H54 (cell line): ENCODE measurements at places on chromosomes 7 and 10.

GRCh38 chr10:126716366-126716765 lies 45.9 kb upstream of the C10orf90 start:
- DNase-seq = no peak

DNA sequence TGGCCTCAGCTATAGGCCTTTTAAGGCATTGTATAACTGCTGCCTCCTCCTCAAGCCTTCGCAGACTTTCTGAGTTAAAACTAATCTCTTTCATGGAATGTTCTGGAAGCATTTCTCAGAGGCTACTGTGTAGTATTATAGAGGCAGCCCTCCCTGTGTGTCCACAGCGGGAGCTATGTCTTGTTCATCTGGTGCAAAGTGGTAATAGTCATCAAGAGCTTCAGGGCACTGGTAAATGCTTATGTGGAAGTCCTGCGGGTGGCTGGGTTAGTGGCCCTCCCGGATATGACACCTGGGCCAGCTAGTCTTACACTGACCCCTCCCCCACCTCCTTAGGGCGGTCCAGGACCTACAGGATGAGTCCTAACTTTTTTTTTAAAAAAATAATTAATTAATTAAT lies 2.2 kb upstream of the ABHD11 start:
- DNase-seq = no peak

DNA sequence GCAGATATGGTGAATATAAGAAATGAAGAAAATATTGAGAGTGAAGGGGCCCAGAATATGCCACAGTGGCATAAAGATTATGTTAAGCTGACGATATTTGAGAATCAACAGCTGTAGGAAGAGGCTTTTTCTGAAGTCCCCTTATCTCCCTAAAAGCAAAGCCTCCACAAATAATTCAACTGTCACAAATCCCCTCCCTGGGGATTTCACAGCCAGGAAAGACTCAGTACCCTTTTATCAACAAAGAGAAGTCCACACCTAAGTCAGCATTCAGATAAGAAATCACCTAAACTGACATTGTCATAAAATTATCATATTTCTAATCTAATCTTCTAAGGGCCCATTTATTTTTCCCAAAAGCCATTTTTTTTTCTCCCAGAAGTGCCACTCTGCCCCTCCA lies 284.9 kb upstream of the VWC2 start:
- DNase-seq = no peak

DNA sequence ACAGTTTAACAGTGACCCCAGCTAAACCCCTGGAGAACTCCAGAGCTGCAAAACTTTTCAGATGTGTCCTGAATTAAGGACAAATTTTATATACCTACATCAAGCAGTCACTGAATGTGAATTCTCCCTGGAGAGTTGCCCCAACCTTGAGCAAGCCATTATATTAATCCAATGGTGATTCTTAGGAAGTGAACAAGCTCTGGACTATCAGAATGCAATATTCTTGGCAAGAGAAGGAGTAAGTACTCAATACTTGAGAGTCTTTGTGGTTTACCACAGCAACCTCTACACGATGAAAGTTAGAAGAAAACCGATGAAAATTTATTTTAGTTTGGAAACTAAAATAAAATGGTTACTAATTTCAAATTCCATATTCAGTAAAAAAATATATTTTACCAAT lies 19.3 kb upstream of the ZNF365 start:
- no peak for DNase-seq

DNA sequence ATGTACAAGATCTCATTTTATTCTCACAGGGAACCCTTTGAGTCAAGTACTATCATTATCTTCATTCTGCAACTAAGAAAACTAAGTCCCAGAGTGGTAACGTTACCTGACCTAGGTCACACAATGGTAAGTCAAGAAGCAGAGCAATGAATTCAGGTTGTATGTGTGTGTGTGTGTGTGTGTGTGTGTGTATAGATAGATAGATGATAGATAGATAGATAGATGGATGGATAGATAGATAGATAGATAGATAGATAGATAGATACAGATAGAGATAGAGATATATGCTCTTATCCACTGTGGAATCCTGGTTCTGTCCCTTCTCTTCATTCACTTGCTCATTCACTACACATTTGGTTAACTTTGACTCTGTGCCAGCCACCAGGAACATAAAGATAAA lies 29.8 kb downstream of the ASAH2 start:
- DNase-seq = no peak

DNA sequence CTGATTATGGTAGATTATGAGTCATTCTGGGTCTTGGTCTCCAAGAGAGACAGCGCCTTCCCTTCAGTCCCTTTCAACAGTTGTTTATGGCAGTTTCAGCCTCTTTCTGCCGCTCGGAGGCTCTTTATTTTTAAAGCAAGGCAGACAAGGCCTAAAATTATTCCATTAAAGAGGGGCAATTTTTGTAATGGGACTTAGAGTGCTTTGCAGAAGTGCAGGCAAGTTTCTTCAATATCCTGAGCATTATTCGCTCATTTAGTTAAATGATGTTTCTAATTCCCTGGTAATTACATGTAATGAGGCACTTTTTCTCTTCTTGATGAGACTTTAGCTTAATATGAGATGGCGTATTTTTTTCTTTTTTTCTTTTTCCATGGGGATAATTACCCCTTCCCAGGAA lies 33.6 kb downstream of the BUB3 start:
- no peak for DNase-seq

DNA sequence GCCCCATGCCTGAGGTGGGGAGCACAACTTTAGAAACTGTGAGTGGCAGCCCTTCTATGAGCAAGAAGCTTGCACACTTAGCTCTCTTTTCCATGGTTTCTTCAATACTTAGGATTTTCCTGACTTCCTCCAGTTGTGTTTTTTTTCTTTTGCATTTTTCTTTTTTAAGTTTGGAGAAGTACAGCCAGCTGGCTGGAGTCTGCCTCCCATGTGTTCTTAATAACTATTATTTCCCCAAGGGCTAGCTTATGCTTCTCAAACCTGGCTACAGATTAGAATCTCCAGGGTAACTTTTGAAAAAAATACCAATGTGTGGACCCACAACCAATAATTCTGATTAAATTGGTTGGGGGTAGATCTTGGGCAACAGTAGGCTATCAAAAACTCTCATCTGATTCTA lies 37.4 kb upstream of the MEOX2 start:
- DNase-seq = no peak

GRCh38 chr10:110192552-110192951 lies 14.9 kb upstream of the MXI1 start:
- no peak for DNase-seq

- no peak for DNase-seq
Observed at GRCh38 chr10:125155101-125155500, 5.3 kb downstream of the CTBP2 start.

GRCh38 chr10:93150990-93151547 lies 77.4 kb downstream of the CYP26A1 start:
- no peak for DNase-seq

GRCh38 chr7:135683609-135684008 lies 21.3 kb downstream of the STMP1 start:
- no peak for DNase-seq

- DNase-seq = no peak
Observed at GRCh38 chr7:155533120-155533826, 13.1 kb downstream of the CNPY1 start.

DNA sequence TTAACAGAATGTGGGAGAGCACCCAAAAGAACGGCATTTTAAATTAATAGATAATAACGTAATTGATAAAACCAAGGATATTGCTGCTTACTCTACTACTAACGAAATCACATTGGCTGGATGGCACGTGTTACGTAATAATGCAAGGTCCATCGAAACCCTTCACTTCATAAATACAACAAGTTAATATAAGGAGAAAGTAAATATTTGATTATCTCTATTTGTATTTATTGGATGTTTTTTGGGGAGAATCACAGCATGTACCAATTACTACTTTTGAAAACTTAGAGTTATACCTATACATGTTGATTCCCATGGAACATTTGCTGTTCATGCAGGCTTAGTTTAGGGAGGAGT lies 1.6 kb downstream of the PRKG1 start:
- no peak for DNase-seq

GRCh38 chr10:119339109-119339508 lies 131.7 kb downstream of the GRK5 start:
- no peak for DNase-seq

DNA sequence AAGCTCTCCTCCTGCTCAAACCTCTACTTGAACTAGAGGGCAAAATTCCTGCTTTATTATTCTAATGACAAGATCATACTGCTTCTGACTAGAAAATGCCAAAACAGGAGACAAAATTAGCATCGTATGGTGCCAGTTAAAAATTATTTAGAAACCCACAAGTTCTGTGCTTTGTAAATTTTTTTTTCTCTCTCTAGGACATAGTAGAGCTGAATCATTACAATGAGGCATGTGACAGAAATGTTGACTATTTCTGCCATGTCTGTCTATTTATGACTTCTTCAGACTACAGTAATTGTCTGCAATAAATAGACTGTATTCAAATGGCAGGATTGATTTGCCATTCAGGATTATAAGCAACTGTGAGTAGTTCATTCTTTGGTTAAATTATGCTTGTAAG lies 335.8 kb downstream of the PRPF18 start:
- no peak for DNase-seq

DNA sequence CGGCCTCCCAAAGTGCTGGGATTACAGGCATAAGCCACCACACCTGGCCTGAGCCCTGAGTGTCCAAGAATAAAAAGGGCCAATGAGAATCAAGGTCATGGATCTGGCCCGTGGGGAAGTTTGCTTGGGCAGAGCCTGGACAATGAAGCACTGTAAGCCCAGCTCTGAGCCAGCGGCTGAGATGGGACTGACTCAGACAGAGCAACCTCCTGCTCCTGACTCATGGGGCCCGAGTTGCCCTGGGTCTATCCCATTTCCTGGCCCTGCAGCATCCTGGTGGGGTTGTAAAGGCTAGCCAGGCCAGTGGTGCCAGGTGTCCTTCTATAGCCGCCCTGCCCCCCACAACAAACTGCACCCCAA lies 5.2 kb upstream of the MYH16 start:
- DNase-seq = peak; percentile 98

DNA sequence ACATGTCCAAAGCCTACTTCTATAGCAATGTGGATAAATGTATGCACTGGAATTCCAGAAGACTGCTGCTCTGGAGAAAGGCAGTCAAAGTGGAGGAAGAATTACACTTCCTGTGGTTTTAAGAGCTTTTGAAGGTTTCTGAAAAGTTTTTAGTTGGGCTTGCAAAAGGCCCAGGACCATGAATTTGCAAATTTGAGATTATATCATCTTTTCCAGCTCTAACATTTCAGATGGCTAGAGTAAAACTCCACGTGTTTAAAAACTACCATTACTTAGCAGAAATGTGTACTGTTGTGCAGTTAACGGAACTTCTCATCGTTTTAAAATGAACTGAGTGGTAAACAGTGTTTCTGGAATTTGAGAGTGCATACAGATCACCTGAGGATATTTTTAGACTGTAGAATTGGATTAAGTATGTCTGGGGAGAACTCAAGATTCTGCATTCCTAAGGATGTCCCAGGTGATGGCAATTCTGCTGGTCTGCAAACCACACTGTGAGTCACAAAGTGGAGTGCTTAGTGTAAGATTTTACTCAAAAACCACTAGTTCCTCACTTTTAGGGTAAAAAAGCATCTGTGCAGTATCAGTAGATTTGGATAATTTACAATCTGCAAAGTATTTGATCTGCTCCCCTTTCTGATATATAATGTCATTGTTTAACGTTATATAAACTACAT lies 32.9 kb upstream of the CCDC71L start:
- DNase-seq = no peak

DNA sequence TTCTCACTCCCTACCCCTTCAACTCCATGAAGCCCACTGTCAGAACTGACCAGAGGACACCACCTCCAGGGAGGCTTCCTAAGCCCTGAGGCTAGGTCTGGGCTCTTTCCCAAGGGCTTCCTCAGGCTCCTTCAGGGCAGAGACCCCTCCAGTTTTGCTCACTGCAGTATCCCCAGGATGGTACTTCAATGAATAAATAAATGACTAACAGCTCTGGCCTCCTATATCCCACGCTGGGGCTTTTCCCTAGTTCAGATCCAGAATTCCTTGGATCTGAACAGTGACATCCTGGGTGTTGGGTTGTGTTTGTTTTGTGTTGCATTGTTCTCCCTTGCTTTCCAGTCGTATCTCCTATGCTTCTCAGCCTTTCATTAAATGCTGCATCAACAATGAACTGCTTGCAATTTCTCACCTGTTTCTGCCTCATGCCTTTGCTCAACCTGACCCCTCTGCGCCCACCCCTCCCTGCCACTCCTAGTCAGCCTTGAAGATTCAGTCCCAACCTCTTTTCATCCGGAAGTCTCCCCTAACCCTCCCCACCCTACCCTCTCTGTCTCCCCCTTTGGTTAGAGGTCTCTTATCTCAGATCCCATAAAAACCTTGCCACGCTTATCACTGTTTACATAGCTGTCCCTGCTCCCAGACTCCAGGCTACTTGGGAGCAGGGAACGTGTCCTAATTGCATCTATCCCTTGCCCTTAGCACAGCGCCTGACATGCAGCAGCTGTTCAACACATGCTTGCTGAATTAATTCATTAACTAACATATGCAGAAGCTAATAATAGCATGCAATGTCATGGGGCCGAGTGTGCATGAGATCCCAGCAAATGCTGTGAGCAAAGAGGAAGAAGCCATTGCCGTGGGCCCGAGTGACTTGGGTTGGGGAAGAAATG lies 41.7 kb downstream of the PPP1R3C start:
- peak; percentile 34 for DNase-seq

- DNase-seq = no peak
Observed at GRCh38 chr7:158728911-158729645, 24.5 kb upstream of the NCAPG2 start.

GRCh38 chr7:94655848-94656657 lies at the start of gene SGCE:
TSS of gene SGCE (minus strand) at chr7:94656133. CDS start at chr7:94656098, 35 bp downstream.
- DNase-seq = peak; percentile 37

DNA sequence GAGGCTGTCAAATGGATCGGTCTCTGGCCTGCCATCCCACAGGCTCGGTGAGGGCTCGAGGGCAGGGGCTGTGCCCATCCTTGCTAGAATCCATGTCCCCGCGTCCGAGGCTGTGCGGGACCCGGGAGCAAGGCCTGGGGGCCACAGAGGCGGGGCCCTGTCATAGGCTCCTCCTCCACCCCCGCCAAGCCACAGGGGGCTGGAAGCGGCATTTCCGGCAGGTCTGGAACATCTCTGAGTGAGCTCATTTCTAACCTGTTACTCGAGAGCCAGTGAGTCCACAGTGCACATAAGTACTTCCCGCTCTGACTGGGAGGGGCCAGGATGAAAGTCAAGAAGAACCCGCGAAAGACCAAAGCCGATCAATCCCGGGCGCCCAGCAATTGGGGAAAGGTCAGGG lies 57.6 kb downstream of the NKX6-2 start:
- no peak for DNase-seq

GRCh38 chr7:1590476-1590875 lies 20.6 kb upstream of the PSMG3 start:
- no peak for DNase-seq

DNA sequence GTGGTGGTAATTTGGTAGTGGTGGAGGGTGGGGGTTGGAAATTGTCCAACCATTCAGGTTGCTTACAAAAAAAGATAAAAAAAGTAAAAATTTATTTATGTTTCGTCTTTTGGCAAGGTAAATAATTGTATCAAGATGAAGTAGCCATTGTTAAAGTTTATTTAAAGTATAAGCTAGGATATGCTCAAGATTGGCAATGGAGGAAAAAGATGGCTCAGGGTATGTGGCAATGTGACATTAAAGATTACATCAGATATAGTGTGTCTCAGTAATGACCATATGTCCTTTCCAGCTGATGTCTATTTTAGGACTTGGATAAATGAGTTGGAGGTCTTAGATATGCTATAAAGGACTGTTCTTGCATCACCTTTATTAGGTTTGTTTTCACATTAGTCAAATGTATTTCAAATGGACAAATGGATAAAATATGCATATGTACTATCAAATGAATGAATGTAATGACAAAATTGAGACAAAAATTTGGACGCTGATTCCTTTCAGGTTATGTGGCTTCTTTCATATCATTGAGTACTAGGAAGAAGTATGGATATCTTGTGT lies 60.9 kb downstream of the ST7 start:
- no peak for DNase-seq

GRCh38 chr10:114825513-114826253 lies 4.1 kb downstream of the FHIP2A start:
- DNase-seq = no peak
